ENCODE measurements at places on chromosomes 7 and 10.

DNA sequence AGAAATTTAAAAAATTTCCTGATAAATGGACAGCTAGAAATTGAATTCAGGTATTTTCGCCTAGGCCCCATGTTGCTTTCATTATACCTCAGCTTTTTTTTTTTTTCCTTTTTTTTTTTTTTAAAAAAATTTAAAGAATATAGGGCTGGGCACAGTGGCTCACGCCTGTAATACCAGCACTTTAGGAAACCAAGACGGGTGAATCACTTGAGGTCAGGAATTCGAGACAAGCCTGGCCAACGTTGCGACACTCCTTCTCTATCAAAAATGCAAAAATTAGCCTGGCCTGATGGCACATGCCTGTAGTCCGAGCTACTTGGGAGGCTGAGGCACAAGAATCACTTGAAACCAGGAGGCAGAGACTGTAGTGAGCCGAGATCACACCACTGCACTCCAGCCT lies 334.0 kb downstream of the SORCS1 start:
- no peak for DNase-seq

- DNase-seq = no peak
Measured at GRCh38 chr7:105307163-105307672, 81.5 kb downstream of the SRPK2 start.

- no peak for DNase-seq
Measured at GRCh38 chr10:114680543-114681117, 22.6 kb upstream of the ABLIM1 start.

- DNase-seq = no peak
Measured at GRCh38 chr10:83994325-83994724, 145.0 kb upstream of the GHITM start.

DNA sequence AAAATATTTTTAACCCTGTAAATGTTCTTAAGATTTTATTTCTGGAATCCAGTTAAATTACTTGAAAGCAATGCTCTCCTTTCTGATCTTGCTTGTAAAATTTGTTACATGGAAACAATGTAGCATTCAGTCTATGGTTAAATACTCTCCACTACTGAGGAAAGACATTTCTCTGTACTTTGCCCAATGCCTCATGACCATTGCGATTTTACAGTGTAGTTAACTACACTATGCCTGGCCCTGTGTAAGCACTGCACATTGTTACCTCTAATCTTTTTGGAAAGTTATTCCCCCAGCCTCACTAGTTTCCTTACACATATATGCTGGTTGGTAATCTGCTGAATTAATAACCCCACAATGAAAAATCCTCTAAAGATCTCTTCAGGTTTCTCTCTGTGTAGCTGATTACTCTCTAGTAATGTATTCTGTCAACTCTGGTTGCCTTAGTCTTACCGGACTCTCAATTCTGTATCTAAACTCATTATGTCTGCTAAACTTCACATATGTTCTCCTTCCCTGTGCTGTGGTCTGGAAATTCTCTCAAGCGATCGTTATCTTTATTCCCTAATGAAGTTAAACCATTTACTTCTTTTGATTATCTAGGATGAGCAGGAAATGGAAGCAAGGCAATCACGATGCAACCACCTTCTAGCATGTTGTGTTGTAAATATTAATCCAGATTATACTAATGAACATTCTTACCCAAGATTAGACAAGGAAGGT lies 58.7 kb upstream of the TMEM106B start:
- no peak for DNase-seq

- DNase-seq = peak; percentile 23
Measured at GRCh38 chr10:17409170-17409733, 45.1 kb downstream of the ST8SIA6 start.

All from A172 (cell line).